ENCODE measurements at places on chromosomes 2 and 18.

DNA sequence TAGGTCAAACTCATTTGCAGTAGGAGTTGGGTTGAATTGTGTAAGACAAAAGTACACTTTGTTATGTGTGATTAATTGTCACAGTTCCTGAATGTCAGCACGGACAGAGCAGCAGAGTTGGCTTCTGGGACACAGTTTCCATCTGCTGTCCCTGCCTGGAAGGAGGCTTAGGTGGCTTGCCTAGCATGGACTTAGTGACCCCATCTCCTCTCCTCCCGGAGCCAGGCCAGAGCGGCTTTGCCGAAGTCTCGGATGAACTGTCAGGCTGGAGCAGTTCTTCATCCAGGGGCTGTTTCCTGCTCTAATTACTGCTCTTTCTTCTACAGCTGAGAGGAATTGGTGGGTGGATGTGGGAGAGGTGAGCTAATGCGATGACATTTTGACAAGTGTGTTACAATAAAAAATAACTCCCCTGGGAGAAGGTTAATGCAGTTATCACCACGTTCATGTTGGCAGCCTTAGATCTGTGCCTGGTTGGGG lies 102.0 kb downstream of the SH3RF3 start:
- no peak for DNase-seq

DNA sequence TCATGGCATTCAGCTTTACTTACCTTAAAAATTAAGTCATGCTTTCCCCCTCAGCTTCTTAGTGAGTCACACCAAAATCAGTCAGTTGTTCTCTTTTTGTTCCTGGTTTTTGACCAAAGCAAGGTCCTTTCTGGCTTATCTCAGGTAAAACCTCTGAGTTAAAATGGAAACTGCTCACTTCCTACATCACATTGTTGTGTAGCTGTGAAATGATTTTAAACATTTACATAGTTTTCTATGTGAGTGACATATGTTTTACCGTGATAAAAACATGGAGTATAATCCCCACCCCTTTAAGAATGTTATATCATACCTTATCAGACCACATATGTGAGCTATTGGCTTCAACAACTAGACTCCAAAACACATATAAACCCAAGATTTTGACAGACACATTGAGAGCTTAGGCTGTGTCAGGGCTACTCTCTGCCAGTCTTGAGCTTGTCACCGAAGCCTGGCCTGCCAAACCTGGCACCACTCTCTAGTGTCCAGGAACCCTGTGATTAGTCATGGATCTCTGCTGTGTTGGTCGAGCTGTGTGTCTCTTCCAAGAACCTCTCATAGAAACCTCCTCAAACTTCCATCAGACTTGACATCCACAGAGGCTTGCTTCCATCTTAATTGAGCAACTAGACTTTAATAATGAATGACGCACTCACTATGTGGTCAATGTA lies 294.5 kb upstream of the FBXO11 start:
- DNase-seq: no peak

GRCh38 chr2:60368456-60368855 lies 185.0 kb downstream of the BCL11A start:
- no peak for DNase-seq

GRCh38 chr2:98463551-98463971 lies 18.9 kb downstream of the INPP4A start:
- no peak for DNase-seq

Measured in cerebellar nuclear complex (tissue), 1 donor.